ENCODE measurements at places on chromosomes 7 and 10.

- DNase-seq: no peak
Measured at GRCh38 chr10:93190372-93190771, 116.7 kb downstream of the CYP26A1 start.

- DNase-seq: no peak
Measured at GRCh38 chr10:33276282-33276923, 58.1 kb downstream of the NRP1 start.

- no peak for DNase-seq
Measured at GRCh38 chr7:158083526-158084310, 503.9 kb downstream of the PTPRN2 start.

DNA sequence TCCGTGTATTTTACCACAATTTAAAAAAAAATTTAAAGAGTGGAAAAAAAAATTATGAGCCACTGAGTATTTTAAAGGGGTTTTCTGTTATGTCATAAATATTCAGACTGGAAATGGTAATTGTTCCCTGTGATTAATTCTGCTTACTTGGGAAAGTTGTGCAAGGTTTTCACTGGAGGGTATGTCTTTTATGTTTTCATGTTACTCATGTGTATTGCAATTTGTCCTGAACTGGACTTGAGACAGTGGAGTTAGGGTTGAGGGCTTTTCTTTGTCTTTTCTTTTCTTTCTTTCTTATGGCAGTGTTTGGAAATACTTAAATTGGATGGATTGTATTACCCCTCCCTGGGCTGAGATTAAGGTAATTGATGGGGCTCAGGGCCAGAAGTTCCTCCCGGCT, 257.7 kb downstream of the BAMBI start:
- no peak for DNase-seq

DNA sequence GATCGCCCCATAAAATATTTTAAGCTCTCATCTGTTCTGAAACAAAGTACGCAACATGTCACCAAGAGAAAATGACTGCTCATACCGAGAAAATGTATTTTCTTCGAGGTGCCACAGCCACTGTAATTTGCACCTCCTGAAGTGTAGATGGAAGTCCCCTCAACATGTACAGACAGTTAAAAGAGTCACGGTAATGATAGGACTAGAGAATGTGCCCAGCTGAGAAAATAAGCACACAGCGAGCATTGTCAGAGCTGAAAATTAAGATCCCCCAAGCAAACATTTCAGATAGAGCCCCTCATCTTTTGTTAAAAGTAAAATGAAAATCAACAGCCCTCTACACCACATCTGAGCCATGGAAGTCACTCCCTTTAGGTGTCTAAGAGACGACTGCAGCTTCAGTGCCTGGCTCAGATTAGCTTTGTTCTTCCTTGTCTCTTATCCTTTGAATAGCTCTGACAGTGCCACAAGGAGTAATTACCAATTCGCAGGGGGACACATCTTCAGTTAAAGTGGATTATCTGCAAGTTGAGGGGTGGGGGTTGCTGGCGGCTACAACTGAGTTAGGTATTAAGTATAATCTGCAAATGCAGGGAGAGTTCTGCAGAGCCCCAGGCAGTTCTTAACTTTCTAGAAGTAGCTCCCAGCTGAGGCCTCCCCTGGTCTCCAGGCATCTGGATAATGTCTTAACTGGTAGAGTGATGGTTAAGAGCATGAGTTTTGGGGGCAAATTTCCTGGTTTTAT, 222.7 kb upstream of the C7orf33 start:
- DNase-seq: no peak

DNA sequence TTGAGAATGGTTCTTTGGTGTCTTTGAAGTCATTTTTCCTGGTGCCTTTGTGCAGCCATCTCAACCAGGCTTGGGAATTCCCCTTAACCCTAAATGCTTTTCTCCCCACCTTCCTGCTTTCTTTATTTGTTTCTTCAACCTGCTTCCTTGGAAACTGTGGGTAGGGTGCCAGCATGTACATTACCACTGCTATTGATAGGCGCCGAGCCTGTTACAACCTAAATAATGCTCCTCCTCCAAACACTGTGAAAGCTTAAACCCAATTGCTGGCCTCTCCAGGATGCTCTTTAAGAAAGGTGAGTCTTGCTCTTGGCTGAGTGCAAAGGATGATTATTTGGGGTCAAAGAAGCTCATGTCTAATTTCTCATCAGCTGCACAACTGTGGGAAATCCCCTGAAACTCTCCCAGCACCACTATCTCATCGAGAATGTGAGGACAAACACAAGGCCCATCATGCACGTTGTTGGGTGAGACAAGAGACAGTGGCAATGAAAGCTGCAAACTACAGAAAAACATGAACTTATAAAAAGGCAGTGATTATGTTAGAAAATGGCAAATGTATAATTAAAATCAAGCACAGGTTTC, 285.5 kb upstream of the IGFBP3 start:
- DNase-seq: no peak

DNA sequence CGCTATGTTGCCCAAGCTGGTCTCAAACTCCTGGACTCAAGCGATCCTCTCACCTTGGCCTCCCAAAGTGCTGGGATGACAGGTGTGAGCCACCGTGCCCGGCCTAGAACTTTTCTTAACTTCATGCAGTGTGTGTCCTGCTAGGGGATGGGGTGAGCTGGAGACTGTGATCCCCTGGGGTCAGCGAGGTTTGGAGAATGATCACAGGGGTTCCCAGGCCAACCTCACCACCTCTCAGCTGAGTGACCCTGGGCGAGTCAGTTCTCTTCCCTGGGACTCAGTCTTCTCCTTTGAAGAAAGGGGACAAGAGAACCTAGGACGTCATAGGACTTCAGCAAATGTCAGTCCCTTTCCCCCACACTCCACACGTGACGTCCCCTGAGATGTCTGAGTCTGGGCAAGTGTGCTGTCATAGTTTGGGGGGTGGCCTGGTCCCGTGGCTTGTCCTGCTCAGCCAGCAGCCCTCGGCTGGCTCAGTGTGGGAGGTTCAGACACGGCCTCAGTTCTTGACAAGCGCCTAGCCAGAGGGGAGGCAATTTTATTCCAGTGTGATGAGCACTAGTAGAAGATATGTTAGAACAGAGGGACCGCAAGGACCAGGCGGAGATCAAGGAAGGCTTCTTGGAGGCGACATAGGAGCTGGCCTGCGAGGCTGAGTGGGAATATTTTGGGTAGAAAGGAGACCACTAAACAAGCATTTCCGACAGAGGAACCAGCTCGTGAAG, 43.3 kb upstream of the ELN start:
- DNase-seq: no peak

- DNase-seq: no peak
Measured at GRCh38 chr7:134916171-134916883, 70.0 kb upstream of the AGBL3 start.

GRCh38 chr10:10873289-10873688, 144.4 kb upstream of the CELF2 start:
- DNase-seq: no peak

DNA sequence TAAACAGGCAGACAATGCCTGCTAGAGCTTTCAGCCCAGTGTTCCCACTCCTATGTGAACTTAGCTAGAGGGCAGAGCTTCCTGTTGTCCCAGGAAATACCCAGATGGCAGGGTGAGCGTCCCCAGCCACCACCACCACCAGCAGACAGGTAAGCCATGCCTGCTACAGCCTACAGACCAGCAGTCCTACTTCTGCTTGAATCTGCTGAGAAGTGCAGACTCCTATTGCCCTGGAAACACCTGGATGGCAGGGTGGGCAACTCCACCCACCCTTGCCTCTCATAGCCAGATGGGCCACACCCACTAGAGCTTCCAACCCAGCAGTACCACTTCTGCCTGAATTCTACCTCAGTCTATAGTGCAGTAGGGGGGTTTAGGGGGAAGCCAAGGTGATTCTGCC, 64.4 kb downstream of the FBXL13 start:
- DNase-seq: no peak

- no peak for DNase-seq
Measured at GRCh38 chr7:43302211-43302711, 189.8 kb downstream of the HECW1 start.

- no peak for DNase-seq
Measured at GRCh38 chr7:124776153-124776552, 10.6 kb upstream of the GPR37 start.

DNA sequence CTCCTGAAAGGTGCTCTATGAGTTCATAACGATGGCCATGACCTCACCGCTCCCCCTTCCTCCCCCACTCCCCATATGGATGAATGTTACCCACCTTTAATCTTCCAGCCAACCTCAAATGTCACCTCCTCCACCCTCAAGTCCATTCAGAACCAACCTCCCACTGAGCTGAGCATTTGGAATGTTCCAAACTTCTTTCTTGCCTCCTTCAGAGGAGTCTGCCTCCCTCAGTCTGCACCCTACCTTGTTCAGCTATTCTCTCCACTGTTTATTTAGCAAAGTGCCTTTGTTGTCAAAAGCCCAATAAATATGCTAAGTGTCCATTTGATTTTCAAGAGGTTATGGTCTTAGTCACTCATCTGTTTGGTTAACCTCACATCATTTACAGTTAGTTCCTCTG, 22.9 kb upstream of the MTPAP start:
- no peak for DNase-seq

DNA sequence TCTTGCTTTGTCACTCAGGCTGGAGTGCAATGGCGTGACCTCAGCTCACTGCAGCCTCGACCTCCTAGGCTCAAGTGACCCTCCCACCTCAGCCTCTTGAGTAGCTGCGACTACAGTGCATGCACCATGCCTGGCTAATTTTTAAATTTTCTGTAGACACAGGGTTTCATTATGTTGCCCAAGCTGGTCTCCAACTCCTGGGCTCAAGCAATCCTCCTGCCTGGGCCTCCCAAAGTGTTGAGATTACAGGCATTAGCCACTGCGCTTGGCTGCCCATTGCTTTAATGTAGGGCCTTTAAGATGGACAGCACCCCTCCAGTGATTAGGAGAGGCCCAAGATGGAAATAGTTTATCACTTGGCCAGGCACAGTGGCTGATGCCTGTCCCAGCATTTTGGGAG, 39.4 kb downstream of the NIPSNAP2 start:
- DNase-seq: no peak

DNA sequence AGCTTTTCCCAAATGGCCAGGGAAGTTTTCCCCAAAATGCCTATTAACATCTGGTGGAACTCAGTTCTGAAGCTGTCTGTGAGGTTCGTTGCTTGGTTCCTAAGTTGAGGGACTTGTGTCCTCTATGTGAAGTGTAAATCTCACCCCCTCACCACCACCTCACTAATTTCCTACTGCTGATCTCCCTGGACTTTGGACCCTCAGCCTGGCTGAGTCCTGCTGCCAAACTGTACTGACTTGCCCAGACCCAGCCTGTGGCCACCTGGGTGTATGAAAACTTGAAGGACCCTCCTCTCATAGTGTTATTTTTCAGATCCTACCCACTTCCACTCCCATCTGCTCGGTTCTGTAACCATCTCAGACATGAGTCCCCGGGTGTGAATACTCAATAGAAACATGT, 94.9 kb downstream of the MET start:
- no peak for DNase-seq

- no peak for DNase-seq
Measured at GRCh38 chr7:92255308-92255707, 9.5 kb downstream of the ANKIB1 start.

GRCh38 chr7:23530405-23530804, 1.4 kb downstream of the TRA2A start:
- DNase-seq: peak; percentile 49

DNA sequence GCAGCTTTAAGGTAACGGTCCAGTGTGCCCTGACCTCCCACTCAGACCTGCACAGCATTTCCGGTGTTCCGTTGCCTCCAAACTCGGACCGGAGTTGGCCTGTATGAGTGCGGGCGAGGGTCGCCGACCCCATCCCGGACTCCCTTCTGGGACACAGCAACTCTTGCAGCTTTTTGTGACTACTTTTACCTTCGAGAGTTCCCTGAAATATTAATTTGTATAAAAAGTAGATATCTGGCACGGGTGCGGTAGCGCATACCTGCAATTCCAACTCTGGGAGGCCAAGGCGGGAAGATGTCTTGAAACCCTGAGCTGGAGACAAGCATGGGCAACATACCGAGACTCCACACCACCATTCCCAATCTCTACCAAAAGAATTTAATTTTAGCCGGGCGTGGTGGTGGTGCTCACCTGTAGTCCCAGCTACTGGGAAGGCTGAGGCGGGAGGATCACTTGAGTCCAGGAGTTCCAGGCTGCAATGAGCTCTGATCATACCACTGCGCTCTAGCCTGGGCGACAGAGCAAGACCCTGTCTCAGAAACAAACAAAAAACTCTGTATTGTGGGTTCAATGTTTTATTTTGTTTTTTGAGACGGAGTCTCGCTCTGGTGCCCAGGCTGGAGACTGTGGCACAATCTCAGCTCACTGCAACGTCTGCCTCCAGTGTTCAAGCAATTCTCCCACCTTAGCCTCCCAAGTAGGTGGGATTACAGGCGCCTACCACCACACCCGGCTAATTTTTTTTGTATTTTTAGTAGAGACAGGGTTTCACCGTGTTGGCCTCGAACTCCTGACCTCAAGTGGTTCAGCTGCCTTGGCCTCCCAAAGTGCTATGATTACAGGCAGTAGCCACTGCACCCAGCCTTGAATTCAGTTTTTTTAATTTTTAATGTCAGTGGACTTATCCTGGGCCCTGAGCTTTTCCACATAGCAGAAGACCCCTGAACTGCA, 1.1 kb upstream of the PPP1R35 start:
- DNase-seq: no peak

- DNase-seq: no peak
Measured at GRCh38 chr7:151198945-151199848, 11.1 kb downstream of the H2BK1 start.

DNA sequence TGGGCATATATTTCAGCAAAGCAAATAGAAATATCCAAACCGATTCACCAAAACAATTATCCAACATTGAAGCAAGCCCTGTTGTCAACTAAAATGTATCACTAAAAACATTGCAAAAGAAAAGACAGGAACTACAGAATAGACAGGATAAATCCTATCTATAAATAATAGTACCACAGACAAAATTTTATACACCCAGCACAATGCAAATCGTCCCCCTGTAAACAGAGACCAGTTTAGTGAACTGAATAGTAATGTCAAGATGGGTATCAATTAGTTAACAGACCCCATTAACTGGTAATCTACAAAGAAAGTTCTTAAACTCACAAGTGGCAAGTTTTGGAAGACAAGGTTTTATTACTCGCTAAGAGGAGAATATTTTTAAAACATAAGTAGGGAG, 4.0 kb downstream of the ZC3HAV1 start:
- no peak for DNase-seq

DNA sequence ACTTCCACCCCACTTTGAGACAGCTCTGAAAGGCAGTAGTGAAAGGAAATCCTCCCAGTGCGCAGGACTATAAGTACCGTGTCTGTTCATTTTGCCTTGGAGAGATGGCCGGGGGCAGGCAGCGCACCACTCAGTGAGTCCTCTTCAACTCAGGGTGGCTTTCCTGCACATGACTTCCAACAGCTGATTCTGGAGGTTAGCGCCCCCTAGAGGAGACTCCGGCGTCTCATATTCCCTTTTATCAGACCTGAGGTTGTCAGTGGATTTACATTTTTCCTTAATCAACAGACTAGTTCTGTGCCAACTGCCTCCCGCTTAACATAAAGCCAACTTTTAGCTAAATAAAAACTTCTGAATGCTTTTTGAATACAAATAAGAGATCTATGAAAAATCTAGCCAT, 101.0 kb downstream of the HERPUD2 start:
- no peak for DNase-seq

GRCh38 chr10:21673668-21674067, 139.6 kb downstream of the MLLT10 start:
- DNase-seq: no peak
